ENCODE measurements at places on chromosomes 2 and 18. TPM values are rescaled to one million over a fixed set of nuclear protein-coding genes. Genes with fewer than 3 reads are reported as not detected.

Gene FAM110C
- total RNA-seq, result 2.8 TPM

Gene MAPK4
- 23.8 TPM for total RNA-seq

Gene SKA1
- 1.9 TPM for total RNA-seq

Gene CYP27C1
- 3.1 TPM for total RNA-seq

Gene IL1B
- total RNA-seq, result 2.2 TPM

Gene ZNF532
- 312 TPM for total RNA-seq

Gene TFCP2L1
- total RNA-seq, result under 0.01 TPM

Gene FRZB
- 14.1 TPM for total RNA-seq

Gene REG1B
- not detected for total RNA-seq

Gene C2orf66
- total RNA-seq, result 1.3 TPM

Gene MBOAT2
- 241 TPM for total RNA-seq

Gene PER2
- total RNA-seq, result 10.0 TPM
